Hematopoietic multipotent progenitor cell treated with erythropoietin and hydrocortisone succinate and interleukin-3 and kit ligand, for 6 days (in vitro differentiated cells): ENCODE measurements at places on chromosomes 6 and 20.

DNA sequence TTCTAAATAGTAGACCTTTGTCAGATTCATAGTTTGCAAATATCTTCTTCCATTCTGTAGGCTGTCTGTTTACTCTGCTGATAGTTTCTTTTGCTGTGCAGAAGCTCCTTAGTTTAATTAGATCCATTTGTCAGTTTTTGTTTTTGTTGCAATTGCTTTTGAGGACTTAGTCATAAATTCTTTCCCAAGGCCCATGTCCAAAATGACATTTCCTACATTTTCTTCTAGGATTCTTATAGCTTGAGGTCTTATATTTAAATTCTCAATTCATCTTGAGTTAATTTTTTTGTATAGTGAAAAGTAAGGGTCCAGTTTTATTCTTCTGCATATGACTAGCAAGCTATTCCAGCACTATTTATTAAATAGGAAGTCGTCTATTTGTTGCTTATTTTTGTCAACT, 287.0 kb downstream of the PACRG start:
- DNase-seq = no peak

DNA sequence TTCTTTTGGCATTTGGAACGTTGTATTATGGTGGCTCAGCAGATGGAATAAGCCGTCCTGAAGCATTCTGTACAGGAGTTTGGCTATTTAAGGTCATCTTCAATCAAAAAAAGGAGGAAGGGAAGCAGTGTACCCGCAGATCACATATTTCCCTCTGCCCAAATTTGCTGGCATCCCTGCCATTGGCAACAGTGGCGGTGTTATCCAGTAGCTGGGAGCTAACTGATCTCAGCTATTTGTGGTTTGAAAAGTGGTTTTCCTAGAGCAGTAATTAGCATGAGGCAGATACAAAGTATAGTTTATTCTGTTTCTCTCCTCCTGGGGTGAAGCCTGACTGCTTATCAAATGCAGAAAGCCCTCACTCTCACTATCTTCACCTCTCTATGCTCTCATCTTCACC, 576.8 kb downstream of the QKI start:
- peak; percentile 41 for DNase-seq

GRCh38 chr20:47659904-47660601, 125.2 kb downstream of the SULF2 start:
- peak; percentile 30 for DNase-seq

GRCh38 chr6:46032110-46032998, 16.7 kb upstream of the CLIC5 start:
- no peak for DNase-seq

DNA sequence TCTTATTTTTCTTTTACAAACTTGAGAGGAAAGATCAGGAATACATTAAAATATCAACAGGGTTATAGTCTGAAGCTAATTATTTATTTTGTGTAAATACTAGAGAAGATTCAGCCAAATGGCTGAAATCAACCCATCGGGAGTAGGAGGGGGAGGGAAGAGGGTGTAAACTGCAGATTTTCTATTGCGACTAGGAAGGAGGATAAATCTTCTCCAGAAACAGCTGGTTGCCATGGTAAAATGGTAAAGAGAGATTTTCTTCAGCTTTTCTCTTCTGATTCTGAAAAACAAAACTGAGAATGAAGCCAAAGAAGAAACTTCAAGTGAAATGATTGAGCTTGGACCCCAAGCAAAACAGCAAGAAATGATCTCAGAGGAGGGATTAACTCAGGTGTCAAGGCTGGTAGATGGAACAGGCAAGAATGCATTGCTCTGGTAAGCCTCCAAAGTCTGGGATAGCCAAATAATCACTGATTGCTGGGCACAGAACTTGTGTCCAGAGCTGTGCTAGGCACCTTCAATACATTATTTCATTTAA, 193.5 kb upstream of the SPTLC3 start:
- DNase-seq = no peak

GRCh38 chr6:143187238-143187923, 126.7 kb downstream of the AIG1 start:
- DNase-seq = no peak

- no peak for DNase-seq
These were observed 14.2 kb downstream of the SEC63 start for GRCh38 chr6:107943626-107944439.
